Heart left ventricle (tissue), 16 donors: ENCODE measurements at places on chromosomes 3 and 15. TPM values are rescaled to one million over a fixed set of nuclear protein-coding genes. Genes with fewer than 3 reads are reported as not detected.

The SLC24A5 gene
- not detected for total RNA-seq

The GRK7 gene
- not detected for total RNA-seq

The STXBP5L gene
- total RNA-seq, result not detected

The CFAP92 gene
- 0.52 TPM for total RNA-seq

The ADAMTS7 gene
- 24.6 TPM for total RNA-seq

GRCh38 chr3:46646700-46647099 lies 34.4 kb downstream of the FAM240A start:
- no peak for DNase-seq

DNA sequence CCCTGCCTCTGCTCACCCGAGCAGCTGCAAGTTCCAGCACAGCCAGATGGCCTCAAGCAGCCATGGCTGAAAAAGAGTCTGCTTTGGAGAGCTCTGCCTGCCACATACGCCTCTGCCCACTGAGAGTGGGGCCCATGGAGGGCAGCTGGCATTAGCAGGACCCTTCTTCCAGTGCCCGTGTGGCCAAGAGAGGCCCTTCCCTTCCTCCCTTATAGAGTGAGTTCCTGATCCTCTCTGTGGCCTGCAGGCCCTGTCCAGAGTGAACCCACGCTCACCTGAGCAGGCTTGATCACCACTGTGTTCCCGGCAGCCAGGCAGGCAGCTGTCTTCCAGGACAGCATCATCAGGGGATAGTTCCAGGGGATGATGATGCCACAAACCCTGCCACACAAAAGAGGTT lies 41.4 kb upstream of the SLC41A3 start:
- peak; percentile 38 for DNase-seq

DNA sequence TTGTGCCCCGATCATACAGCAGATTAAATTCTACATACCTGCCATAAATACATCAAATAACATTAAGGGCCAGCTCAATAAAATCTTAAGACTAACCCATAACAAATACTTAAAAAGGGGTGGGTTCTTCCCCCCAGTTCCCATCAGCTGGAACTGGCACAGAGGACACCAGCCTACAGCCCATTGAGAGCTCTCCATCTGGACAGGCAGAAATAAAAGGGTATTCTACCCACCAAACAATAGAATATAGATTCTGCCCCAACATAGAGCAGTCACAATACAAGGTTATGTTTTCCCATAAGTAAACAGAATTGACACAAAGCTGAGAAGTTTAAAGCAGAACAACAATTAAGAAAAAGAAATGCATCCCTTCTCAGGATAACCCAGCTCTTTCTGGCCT lies 11.9 kb downstream of the CPOX start:
- no peak for DNase-seq

DNA sequence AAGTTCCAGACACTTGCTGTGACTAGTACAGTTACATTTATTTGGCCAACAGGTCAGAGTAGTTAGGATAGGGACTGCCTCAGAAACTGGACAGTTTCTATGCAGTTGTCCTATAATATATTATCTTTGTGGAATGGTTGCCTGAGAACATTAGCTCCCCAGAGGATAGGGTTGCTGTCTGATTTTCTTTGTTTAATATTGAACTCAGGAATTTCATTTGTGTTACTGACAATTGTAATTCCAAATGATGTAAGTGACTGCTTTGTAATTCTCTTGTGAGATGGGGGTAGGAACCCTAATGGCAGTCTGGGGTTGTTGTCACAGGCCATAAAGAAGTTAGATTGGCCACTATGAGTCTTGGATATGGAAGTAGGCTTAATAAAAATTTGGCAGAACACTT lies 2.2 kb downstream of the NXPE3 start:
- no peak for DNase-seq

- DNase-seq, result no peak
Measured at GRCh38 chr15:80418892-80419537, 14.8 kb downstream of the ARNT2 start.

DNA sequence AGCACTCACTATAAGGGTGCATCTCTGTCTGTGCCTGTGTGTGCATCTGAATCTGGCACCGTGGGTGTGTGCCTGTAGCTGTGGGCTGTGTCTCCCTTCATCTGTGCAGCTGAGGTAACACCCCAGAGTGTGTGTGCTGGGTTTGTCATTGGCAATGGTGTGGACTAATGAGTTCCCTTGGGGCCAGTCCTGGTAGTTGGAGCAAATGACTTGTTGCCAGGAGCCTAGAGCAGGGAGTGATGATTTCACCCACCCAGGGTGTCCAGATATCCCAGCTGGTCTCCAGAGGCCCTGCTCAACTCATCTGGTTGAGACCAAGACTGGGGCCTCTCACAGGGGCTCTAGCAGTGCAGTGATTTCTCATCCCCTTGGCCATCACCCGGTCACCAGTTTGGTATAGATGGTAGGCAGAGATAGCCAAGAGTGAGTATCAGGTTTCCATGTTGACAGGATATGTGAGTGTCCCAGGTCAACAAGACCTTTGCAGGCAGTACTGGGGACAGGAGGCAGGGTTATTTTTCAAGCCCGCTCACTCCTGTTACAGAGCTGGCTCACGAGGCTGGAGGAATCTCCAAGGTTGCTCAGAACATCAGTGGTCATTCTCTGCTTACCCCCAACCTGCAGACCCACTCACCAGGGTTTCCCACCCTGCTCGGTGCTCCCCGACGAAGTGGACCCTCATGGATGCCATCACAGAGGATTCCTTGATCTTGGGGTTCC lies 4.1 kb upstream of the HDAC11 start:
- no peak for DNase-seq

DNA sequence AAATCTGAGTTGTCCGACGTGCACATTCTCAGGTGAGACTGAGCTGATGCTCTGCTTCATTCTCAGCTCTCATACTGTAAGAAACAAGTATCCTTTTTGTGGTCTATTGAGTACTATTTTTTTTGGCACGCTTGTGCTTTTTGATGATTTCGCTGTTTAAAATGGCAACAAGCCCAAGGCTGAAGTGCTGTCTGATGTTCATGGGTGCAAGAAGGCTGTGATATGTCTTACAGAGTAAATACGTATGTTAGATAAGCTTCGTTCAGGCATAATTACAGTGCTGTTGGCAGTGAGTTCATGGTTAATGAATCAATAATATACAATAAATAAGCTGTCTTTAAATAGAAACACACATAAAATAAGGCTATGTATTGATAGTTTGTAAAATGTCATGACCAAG lies 27.2 kb downstream of the AQR start:
- DNase-seq, result no peak

GRCh38 chr3:114775395-114775794 lies 371.7 kb downstream of the ZBTB20 start:
- no peak for DNase-seq

GRCh38 chr3:128113817-128114794 lies 9.5 kb downstream of the RUVBL1 start:
- no peak for DNase-seq

GRCh38 chr3:58206406-58207011 lies 4.3 kb downstream of the DNASE1L3 start:
- DNase-seq, result no peak
